Activated T-cell treated with anti-CD3 and anti-CD28 coated beads, Interleukin-2, amount 50 U/mL, for 1 hour (primary cell): ENCODE measurements at places on chromosomes 6 and 20.

DNA sequence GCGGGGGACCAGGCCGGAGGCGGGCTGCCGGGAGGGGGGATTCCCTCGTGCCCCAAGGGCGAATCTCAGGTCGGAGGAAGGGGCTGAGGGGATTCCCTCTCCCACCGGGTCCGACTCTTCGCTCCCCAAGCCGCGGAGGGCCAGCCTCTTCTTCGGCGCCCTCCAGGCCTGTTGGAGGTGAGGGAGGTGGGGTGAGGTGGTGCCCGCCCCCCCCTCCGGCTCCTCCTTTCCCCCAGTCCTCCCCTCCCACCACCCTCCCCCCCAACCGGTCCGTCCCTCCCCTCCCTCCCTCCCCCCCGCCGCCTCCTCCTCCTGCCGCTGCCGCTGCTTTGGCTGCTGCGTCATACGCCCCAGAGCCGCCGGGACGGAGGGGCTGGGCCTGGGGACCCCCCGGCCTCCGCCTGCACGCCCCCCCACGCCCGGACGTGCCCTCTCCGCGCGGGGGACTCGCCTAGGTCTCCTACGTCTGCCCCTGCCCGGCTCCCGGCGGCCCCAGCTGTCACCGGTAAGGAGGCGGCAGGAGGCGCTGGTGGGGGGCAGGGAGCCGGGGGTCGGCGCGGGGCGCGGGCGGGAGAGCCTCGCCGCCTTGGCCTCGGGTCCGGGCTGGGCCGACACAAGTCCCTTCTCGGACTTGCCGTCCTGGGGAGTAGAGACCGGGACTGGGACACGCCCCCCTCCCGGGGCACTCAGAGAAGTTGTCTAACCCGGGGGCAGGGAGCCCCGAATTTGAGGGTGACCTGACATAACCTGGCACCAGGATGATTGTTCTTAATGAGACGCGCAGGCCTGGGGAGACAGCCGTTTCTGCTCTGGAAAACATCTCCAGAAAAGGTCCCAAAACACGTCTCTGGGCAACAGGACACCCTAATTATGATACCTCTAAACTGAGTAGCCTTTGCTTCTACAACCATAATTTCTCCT, at the start of gene PHF1:
PHF1 (plus strand) TSS at position 304 of the 921 bp plus-strand sequence. CDS start 1,250 bp downstream, outside the sequence.
- DNase-seq, result no peak

DNA sequence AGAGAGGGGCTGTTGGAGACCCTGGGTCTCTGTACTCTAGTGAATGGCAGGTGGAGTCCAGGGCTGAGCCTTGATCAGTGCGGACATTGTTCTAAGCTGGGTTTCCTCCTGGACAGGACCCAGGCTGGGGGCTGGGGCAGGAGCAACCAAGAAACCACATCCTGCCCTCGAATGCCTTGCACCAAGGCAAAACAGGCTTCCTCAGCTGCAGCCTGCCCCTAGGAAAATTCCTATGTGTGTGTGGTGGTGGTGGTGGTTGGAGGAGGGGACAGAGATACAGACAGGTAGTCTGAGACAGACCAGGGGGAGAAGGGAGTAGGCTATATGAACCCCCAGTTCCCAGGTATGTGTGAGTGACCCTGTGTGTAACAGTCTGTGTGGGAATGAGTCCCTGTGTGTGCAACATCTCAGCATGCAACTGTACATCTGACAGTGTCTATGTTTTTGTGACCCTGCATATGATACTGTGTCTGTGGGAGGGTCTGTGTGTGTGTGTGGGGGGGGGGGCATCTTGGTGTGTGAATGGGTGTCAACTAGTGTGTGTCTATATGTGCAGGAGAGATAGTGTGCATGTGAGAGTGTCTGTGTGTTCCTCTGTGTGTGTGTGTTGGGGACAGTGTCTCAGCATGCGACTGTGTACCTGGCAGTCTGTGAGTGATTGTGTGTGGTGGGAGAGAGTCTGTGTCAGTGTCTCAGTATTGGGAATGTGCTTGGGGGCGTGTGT, 3.0 kb downstream of the GLP1R start:
- DNase-seq, result no peak

DNA sequence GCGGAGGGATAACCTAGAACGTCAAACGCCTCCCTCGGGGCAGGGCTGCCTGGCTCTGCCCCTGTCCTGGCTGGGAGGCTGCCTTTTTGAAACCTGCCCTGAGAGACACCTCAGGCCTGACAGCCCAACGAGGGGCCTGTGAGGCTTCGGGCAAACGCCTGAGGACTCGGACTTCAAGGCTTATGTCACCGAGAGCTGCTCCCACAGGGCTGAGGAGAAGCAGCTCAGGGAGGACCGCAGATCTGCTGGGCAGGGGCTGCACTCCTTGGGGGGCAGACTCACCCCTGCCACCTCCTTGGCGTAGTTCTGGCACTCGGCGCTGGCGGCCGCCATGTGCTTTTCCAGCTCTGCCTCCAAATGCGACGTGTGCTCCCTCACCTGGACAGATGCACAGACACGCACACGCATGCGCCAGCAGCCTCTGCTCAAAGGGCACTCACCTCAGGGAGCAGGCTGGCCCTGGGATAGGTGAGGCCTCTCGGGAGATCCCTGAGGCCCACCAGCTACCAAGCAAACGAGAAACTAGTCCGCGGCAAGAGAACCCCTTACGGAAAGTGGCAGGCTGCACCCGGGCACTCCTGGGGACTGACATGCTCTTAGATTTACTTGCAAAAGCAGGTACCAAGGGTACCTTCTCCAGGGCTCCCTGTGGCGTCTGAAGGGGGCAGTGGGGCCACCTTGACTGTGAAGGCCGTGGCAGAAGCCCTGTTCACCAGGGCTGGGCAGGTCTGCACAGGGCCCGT, 49.6 kb downstream of the DSTN start:
- DNase-seq, result peak; percentile 12

DNA sequence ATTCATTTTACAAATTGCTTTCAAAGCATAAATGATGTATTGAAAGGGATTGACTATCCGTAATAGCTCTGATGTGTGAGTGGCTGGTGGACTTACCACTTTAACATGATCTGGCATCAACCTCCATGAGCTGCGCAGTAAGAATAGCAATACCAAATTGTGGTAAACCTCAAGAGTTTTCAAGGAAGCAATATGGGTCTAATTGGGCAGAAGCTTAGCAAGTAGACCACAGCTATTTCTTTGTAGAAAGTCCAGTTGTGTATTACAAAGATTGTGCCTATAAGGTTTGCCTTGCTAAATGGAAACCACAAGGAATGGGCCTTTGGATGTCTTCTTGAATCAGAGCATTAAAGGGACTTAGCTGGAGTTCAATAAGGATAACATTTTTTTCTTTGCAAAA, 736.6 kb downstream of the KIF16B start:
- DNase-seq, result no peak

GRCh38 chr20:34736106-34736735, 32.1 kb downstream of the TP53INP2 start:
- DNase-seq, result no peak

- peak; percentile 58 for DNase-seq
Measured at GRCh38 chr20:47610247-47610944, 108.7 kb downstream of the NCOA3 start.

DNA sequence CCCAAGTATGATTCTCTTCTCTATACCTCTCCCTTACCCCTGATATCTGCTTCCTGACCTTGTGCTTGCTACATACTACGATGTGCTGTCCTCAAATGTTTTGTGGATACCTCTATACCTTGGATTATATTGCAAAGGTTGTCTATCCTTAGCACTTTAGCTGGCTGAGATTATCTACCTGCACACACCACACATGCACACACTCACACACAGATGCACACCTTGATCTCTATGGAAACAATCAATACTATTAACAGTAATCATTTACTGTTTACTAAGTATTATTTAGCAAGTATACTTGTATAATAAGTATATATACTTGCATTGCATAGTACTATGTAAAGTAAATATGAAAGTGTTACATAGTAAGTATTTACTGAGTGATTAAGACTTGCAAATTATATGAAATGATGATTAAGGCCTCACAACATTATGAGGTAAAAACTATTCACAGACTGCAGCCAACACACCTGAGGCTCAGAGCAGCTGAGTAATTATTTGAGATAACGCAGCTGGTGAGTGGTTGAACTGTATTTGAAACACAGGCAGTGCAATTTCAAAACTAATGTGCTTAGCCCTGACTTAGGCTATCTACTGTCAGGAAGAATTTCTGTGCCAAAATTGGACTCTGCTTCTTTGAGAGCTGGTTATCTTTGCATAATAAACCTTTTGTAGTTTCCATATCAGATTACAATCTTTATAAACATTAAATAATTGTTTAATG, 699.9 kb downstream of the FRK start:
- DNase-seq, result no peak

DNA sequence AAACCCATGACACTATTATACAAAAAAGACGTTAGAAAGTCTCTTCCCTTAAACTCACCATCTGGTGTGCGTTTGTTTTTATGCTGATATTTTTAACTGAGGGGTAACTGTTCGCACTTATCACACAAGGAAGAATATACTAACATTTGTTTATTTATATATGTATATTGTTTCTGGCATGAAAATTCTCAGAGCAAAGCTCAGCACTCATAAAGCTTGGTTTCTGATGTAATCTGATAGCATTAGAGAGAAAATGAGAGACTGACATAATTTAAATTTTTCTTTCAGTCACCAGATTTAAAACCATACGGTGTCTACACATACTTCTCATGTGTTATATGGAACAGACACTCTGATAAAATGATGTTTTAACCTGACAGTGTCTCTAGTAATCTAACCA, 6.9 kb downstream of the BLOC1S5 start:
- no peak for DNase-seq

DNA sequence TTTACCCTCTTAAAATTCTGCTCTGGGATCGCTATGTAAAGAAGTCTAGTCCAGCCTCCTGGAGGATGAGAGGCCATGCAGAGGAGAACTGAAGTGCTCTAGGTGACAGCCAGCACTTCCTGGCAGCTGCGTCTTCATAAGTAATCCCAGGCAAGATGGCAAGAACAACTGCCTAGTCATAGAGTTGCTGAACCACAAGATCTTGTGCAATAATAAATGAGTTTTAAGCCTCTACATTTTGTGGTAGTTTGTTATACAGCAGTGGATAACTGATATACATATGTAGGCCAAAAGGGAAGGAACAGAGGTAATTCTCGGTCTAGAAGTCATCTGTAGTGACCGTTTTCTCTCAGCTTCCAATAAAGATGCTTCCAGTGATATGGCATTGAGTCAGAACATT, 103.8 kb upstream of the FLRT3 start:
- DNase-seq, result no peak

DNA sequence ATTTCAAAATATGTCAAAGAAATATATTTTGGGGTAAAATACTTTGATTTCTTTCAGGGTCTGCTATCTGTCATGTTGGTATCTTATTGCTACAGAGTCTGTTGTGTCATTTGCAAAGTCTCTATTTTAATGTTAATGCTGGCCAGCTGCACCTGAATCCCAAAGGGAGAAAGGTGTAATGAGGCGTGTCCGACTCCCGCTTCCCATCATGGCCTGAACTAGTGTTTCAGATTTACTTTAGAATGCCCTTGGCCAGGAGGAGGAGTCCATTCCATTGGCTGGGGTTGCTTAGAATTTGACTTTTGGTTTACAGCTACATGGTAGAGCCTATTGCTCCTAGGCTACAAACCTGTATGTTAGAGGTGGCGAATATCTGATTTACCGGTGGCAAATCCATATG, 69.3 kb downstream of the FAM50B start:
- DNase-seq, result no peak

DNA sequence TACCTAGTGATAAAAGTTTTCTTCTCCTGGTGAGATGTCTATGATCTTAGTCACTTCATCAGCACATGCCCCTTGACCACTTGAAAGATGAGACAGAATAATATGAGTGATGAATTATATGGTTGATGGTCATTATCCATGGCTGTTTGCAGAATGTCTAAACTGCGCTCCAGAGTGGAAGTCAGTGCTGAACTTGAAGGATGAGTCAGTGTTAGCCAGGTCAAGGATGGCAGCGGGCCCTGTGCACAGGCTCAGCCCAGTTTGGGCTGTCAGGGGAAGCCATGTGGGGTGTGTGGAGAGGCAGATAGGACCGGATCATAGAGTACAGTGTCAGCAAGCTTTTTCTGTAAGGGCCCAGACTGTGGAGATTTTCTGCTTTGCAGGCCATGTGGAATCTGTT, 67.2 kb upstream of the KIF25 start:
- no peak for DNase-seq

DNA sequence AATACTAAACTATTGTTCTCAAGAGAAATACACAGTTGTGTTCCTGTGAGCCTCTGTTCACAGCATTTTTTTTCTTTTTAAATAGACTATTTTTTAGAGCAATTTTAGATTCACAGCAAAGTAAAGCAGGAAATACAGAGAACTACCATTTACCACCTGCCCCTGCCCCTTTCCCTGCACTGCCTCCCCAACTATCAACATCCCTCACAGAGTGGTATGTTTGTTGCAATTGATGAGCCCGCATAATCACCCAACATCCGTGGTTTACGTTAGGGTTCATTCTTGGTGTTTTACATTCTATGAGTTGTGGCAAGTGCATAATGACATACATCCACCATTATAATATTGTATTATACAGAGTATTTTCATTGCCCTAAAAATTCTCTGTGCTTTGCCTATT, 71.6 kb upstream of the TNFAIP3 start:
- no peak for DNase-seq

DNA sequence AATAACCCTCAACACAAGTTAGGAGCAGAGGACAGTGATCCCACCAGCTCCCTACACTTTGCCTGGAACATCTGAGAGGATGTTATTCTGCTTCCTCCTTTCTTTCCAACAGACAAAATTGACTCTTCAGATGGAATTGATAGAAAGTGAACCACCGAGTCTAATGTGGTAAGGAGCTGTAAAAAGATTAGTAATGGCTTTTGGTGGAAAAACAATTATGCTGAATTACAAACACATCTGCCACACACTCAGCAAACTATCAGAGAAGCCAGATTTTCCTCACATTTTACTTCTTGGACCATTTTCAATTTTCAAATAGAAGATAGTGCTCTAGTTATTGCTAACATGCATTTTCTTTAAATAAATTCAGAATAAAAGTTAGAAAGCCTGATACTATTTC, 171.8 kb upstream of the COL21A1 start:
- DNase-seq, result no peak

- DNase-seq, result no peak
Measured at GRCh38 chr6:16089232-16090062, 39.4 kb upstream of the MYLIP start.

DNA sequence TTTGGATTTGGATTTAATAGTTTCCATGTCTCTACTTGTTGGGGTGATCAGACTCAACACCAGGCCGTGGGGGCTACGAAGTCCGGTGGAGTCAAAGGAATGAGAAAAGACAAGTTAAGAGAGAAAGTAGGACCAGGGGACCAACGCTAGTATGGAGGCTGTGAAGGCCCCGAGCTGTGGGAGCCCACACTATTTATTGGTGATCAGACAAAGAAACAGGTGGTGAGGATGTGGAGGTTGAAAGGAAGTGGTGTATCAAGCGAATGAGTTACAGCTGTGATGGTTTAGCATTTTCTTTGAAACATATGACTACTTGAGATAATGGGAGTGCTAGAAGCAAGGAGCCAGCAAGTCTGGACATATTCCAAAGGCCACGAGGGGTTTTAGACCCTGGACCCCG, 62.4 kb downstream of the AKAP7 start:
- DNase-seq, result peak; percentile 28

DNA sequence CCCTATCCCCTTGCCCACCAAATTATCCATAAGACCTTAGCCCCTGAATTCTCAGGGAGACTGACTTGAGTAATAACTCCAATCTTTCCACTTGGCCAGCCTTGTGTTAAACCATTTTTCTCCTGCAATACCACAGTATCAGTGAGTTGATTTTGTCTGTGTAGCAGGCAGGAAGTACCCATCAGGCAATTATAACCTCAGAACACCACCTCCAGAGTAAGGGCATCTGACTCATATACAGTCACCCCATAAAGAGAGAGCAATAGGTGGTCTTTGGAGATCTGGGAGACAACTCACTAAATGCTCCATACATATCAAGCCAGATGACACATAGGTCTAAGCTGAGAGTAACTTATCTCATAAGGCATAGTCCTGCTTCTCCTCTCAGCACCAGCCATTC, 83.7 kb downstream of the FILIP1 start:
- DNase-seq, result no peak
